Right renal cortex interstitium (tissue), 3 donors: ENCODE measurements at places on chromosomes 4 and X. TPM values are rescaled to one million over a fixed set of nuclear protein-coding genes. Genes with fewer than 3 reads are reported as not detected.

DNA sequence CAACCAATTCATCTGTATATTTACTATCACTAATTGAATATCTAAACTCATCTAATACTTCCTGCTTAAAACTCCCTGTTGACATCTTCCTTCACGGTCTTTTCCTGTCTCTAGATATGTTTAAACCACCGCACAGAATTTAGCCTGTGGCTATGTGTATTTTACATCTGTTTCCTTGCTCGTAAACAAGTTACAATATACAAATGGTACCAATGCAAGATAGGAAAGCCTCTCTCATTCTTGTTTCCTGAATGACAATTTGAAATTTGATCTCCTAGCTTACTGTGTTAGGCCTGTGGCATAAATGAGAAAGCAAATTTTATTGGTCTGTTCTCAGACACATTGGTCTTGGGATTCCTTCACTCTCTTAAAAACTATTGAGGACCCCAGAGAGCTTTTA, 89.7 kb upstream of the PCDH7 start:
- no peak for DNase-seq

- DNase-seq, result no peak
Measured at GRCh38 chr4:151173871-151174270, 74.4 kb downstream of the RPS3A start.

The SH2D1A gene
- polyA plus RNA-seq, result 0.39 TPM

The IL1RAPL1 gene
- 2.3 TPM for polyA plus RNA-seq

DNA sequence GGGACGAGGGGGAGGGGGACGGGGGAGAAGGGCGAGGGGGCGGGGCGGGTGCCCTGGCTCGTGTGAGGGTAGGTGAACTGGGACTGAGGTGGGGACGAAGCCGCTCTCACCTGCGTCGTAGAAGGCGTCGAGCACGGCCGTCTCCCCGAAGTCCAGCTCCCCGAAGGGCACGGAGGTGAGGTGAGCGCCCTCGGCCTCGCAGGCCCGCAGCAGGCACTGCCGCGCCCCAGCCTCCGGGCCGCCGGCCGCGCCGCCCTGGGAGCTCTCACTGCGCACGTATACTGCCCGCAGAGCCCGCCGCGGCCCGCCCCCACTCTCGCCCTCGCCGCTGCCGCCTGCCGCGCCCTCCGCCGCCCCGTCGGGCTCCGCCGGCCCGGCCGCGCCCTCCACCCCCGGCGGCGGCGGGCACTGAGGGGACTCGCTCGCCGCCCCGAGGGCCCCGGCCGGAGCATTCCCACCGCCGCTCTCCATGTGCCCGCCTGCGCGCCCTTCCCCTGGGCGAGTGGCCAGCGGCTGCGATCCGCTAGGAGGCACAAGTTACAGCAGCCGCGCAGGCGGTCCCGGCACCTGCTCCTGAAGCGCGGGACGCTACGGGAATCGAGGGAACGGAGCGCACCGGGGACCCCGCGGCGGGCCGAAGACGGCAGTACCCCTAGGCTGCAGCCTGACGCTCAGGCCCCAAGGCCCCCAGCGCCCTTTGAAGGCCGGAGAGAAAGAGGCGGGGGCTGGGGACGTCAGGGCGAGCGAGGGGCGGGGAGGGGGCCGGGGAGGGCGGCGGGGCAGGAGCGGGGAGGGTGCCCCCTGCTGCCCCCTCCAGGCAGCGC, at the start of gene MAP3K15:
Gene MAP3K15 (minus strand): TSS at position 718 of the 824 bp plus-strand sequence. CDS start 247 bp downstream, at position 471.
- DNase-seq, result no peak

The GAGE12H gene
- polyA plus RNA-seq, result not detected

GRCh38 chrX:113594123-113594841, 753.7 kb upstream of the AMOT start:
- DNase-seq, result no peak

GRCh38 chrX:136858007-136858756, 22.3 kb downstream of the RBMX start:
- DNase-seq, result no peak

The ITIH6 gene
- polyA plus RNA-seq, result 0.03 TPM

DNA sequence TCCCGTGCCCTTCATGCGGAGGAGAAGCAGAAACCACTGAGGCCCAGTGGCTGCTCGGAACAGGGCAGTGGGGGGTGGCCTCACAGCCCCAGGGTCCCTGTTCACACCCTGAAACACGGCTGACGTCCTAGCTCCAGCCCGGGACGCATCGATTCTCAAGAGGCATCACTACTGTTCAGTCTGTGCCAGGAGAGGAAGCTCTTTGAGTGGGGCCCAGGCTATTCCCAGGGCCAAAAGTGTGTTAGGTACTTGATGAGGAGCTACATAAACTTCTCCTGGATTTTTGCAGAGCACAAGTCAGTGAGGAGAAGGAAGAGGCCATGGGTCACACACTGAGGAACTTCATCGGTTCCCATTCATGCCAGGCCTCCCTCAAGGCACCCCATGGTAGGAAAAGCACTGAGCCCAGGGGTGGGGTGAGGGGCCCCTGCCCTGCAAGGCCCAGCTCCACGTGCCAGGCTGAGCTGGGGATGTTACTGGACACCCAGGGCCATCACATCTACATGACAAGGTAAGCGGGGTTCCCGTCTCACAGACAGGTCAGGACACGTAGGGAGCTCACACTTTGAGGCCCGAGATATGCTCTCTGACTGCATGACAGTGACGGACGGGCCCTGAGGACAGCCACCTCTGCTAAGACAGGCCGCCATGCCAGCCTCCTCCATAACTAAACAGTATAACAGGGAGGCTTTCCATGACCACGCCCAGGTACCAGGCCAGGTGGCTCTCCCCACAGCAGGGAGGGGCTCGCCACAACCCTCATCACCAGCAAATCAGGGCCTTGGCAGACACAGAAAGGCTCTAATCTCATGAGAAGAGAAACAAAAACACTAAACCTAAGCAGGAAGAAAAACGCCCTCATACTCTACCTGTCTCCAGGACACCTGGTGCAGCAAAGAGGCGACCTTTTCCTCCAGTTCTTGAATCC, 12.4 kb downstream of the TNIP2 start:
- DNase-seq, result no peak

- no peak for DNase-seq
Measured at GRCh38 chr4:145944886-145945285, 6.3 kb upstream of the ZNF827 start.

DNA sequence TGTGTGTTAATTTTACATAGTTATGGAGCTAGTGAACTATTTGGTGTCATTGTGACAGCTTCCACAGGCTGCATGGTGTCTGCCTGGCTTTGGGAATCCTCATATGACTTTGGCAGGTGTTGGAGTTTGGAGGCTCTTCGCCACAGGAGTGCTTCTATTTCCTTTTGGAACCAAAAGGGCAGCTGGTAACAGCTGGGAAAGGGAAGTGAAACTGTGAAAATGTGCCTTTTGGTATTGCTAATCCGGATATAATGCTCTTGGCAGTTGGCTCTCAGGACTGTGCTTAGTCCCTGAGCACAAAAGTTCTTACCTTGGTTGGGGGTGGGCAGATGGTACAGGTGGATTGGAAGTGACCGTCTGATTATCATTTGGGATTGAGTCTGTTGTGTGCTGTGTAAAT, 18.1 kb downstream of the OFD1 start:
- no peak for DNase-seq
